ENCODE measurements at places on chromosomes 3 and 15.

GRCh38 chr3:148079370-148079769 lies 618.3 kb upstream of the AGTR1 start:
- DNase-seq = no peak

GRCh38 chr15:29055876-29056275 lies 170.1 kb downstream of the APBA2 start:
- DNase-seq = no peak

DNA sequence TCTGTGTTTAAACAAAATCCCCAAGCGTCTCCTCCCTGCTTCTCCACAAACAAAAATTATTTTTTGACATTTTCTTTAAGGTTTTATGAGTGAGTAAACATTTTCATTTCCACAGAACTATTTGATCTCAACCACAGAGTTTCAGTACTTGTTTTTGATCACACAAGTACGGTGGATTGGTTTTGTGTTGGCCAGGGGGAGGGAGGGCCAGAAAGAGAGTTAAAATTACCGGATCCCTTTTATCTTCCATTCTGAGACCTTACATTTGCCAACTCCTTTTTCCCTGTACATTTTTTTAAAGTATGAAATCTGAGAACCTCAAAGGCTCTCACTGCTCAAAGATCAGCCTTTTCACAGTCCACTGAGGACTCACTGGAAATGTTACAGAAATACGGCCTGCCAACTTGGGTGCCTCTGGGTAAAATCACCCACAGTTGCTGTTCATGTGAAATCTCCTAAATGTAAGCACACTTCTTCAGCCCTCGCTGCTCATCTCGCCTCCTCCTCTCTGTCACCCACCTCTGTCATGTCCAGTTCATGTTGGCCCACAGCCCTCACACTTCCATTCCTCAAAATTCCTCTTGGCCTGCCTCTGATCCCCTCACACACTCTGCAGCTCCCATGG lies 1.7 kb downstream of the HOMER2 start:
- no peak for DNase-seq

GRCh38 chr3:166451997-166452396 lies 614.8 kb upstream of the BCHE start:
- no peak for DNase-seq

- DNase-seq = no peak
These were observed 68.7 kb upstream of the ADAMTS9 start for GRCh38 chr3:64756398-64756986.

DNA sequence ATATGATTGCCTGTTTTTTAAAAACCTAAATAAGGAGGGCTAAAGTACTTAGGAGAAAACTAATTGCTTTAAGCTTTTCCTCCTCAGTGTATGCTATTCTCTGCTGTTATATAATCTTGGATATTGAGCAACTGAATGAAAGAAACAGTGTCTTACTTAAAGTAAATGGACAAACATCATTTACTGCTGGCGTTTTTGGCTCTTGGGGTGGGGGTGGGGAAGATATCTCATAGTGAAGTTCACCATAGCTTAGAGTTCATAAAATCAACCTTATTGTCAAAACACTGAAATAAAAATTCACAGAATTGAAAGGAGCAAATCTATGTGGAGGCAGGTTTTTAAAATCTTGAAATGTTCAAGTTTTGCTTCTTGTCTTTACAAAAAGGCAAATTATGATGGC lies 256.4 kb upstream of the SOX2 start:
- DNase-seq = no peak

GRCh38 chr3:190532731-190533203 lies 18.9 kb downstream of the IL1RAP start:
- no peak for DNase-seq

GRCh38 chr15:68177742-68178141 lies 27.4 kb downstream of the CALML4 start:
- no peak for DNase-seq

GRCh38 chr3:46490338-46491084 lies 7.3 kb upstream of the RTP3 start:
- DNase-seq = no peak

DNA sequence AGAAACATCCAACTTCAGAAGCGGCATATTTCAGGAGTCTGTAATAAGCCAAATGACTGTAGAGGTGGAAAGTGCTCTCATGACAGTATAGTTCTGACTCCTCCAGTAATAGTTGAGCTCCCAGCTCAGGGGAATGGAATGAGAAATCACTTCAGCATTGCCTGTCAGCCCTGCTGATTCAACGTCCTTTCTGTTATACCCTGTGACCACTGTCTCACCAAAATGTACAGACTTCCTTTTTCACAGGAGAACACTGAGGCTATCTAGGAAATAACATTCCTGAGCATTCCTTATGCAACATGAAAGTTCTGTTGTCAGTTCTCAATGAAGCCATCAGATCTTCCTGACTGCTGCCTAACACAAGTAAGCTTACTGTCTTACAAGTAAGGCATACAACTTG lies 284.5 kb upstream of the MME start:
- DNase-seq = no peak

- no peak for DNase-seq
These were observed 69.7 kb downstream of the USF3 start for GRCh38 chr3:113626503-113627371.

- no peak for DNase-seq
These were observed 34.0 kb upstream of the PLOD2 start for GRCh38 chr3:146195030-146195429.

DNA sequence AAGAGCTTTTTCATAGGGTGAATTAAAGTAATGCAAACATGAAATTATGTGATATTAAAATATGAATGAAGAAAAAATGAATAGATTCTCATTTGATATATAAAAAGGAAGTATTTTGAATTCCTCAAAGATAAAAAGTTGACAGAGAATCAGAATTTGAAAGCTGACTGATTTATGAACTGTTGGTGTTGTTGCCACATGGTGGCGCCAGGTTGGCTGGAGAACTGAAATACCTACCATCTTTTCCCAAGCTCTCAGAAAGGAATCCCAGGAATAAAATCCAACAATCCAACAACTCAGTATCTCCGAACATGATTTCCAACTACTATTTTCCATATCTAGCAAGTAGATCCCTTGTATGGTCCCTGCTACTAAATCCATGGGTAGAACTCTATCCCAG lies 3.1 kb downstream of the MYRIP start:
- DNase-seq = no peak

DNA sequence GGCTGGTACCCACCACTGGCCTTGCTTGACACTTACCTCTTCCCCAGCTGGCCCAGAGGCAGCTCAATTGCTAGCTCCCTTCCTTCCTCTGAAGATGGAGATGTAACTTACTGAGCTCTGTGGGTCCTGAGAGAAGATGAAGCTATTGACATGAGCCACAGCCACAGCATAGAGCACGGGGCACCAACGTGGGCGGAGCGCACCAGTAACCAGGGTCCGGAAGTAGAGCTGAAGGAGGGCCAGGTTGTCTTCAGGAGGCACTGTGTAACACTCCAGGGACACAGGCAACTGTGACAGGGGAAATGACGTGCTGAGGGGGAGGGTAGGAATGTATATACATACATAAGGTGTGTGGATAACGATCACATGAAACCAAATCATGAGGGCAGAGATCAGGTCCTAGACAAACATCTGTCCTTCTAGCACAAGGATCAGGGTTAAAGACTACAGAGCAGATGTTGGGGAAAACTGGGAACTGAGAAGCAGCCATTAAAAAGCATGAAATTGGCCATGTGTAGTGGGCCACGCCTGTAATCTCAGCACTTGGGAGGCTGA lies 4.3 kb upstream of the LTK start:
- DNase-seq = no peak

DNA sequence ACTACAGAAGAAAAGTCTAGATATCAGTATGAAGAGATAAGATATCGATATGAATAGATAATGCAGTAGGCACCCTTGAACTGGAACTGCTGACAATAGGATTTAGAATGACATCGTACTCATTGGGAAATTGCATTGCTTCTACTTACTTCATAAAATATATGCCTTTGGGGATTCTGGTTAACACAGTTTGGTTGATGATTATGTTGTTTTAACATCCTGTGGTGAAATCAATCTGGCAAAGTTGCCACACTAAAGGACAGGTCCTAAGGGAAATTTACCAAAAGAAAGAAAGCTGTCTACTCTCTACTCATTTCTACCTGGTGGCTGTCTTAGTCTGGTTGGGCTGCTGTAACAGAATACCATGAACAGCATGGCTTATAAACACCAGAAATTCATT lies 417.4 kb upstream of the DPH6 start:
- no peak for DNase-seq

- DNase-seq = no peak
These were observed 871.0 kb downstream of the OTOL1 start for GRCh38 chr3:162367429-162368260.

DNA sequence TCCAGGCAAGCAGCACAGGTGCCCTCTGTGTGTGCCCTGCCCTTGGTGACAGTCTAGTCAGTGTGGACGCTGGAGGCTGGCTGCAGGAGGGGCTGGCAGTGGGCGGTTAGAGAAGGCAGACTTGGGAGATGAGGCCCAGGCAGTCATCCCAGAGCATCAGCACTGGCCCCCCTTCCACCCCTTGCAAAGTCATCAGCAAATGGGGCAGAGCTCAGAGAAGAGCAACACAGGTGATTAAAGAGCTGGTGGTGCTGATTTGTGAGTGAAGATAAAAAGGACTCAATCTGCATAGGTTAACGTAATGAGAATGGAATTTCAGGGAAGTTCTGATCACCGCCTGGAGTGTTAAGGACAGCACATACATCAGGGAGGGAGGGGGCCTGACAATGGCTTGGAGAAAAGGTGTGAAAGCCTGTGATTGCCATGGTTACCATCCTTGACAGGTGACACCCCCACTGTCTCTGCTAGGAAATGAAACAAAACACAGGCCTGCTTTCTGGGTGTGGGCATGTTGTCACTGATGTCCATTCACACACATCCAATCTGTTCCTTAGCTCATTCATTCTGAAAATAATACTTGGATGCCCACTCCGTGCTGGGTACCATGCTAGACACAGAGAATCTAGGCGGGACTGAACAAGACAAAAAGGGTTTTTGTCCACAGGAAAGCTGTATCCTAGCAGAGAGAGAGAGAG lies 269.6 kb upstream of the ST8SIA2 start:
- no peak for DNase-seq

- DNase-seq = no peak
These were observed 106.7 kb upstream of the AGBL1 start for GRCh38 chr15:85972805-85973540.

- no peak for DNase-seq
These were observed 29.6 kb downstream of the FAN1 start for GRCh38 chr15:30933293-30933692.

DNA sequence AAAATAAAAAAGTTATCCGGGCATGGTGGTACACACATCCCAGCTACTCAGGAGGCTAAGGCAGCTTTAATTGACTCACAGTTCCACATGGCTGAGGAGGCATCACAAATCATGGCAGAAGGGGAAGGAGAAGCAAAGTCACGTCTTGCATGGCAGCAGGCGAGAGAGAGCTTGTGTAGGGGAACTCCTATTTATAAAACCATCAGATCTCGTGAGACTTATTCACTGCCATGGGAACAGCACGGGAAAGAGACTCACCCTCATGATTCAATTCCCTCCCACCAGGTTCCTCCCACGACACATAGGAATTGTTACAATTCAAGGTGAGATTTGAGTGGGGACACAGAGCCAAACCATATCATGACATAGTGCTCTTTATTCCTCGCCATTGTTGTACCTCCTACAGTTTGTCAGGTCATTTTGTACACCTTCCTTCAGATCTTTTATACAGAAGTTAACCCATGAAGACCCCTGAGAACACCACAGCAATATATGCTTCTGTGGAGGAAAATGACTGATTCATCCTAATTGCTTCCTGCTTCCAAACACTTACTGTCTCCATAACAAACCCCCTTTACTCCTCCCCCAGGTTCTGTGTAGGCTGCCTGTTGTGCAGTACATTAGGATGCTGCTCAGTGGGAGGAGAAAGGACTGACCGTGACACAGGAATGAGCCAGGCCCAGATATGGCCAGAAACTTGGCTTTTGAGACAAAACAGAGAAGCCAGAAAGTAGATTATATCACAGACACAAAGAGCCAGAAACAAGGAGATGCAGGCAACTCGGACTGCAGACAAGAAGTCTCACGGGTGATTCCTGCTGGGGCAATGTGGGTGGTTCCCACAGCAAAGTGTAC lies 67.9 kb upstream of the HEG1 start:
- no peak for DNase-seq

DNA sequence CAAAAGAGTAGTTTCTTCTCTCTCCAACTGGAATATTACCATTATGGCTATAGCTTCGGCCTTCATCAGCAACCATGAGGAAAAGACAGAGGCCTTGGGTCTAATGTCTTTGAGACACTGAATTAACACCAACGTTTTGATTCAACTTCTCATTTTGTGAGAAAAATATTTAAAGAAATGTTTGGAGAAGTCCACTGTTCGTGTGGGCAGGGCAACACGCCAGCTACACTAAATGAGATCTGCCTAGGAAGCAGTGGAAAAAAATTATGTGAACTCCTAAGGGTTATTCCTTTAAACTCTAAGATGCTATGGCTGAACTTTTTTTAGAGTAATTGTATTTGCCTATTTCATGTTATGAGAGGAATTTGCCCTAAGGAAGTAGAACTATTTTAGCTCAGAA lies 41.8 kb downstream of the NCEH1 start:
- no peak for DNase-seq

DNA sequence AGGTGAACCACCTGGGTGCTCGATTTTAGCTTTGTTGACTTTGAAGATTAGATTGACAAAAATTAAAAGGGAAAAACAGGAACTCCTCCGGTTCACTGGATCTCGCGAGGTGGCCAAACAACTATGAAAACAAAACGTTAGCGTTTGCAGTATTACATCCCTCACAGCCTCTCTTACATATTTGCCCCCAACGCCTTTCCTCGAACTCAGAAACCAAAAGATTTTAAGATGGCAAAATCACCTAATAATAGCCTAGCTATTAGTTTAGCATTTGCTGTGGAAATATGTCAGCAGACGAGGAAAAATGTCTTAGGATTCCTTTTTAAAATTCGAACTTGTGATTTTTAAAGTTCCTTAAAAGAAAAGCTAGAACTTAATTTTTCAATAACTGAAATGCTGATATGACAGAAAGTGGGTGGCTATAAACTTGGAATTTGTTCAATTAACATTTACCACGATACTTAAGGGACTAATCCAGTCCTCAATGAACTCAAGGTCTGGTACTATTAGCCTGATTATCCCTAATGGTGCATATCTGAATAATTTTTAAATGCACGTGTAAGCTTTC lies 491 bp upstream of the SENP7 start:
- no peak for DNase-seq

DNA sequence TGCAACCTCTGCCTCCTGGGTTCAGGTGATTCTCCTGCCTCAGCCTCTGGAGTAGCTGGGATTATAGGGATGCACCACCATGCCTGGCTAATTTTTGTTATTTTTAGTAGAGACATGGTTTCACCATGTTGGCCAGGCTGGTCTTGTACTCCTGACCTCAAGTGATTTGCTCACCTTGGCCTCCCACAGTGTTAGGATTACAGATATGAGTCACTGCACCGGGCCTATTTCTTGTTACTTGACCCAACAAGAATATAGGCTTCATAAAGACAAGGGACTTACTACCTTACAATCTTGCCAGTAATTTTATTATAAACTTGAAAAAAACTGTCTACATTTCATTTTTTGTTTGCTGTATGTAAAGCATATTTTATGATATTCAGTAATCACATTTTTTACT lies 21.4 kb upstream of the ZBTB47 start:
- no peak for DNase-seq

- DNase-seq = no peak
These were observed 1.3 kb downstream of the CX3CR1 start for GRCh38 chr3:39278616-39278935.
